ENCODE measurements at places on chromosomes 6 and 20.

- no peak for DNase-seq
Measured at GRCh38 chr20:52864916-52865605, 107.1 kb upstream of the TSHZ2 start.

DNA sequence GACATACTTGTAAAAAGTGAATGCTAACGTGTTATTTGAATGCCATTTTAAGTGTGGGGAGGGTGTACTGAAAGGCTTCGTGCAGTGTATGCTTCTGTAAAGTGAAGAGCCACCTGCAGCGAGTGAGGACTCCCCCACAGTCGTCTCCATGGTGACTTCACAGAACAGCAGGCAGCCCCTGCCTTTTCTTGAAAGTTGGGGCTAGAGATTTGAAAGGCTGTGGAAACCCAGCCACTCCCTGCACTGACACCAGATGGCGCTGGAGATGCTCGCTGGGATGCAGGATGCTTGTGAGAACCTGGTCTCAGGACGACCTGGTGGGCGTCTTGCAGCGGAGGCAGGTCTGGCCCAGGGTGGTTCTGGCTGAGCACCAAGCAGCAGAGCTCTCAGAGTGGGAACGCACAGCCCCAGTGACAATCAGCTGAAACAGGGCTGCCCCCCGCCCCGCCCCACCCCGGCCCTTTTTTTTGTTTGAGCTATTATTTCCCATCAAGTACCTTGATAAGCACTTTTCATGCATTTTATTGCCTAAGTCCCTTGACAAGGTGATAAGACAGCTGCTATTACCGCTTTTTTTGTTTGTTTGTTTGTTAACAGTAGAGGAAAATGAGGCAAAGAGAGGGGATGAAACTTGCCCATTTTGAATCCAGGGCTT lies 150.3 kb downstream of the SYCP2 start:
- DNase-seq: peak; percentile 80

GRCh38 chr20:341682-342081 lies 5.2 kb upstream of the NRSN2 start:
- DNase-seq: no peak

DNA sequence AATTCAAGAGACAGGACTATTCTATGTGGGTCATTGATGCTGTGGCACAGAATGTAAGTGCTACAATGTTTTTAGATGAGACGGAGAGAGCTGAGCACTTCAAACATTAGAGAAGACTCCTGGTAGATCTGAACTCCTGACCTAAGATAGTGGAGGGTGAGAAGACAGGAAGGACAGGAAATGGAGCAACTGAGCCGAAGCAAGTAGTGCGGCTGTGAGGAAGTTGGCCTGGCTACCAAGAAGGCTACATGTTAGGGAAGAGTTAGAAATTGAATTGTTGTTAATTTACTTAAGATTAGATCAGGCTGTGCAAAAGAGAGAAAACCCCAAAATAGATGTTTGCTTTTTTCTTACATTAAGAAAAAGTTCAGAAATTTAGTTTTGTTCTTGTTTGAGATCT lies 14.4 kb upstream of the MLIP start:
- no peak for DNase-seq

GRCh38 chr6:118650582-118651281 lies 659 bp downstream of the CEP85L start:
- DNase-seq: peak; percentile 22

GRCh38 chr20:42270539-42270938 lies 652.4 kb upstream of the CHD6 start:
- no peak for DNase-seq

DNA sequence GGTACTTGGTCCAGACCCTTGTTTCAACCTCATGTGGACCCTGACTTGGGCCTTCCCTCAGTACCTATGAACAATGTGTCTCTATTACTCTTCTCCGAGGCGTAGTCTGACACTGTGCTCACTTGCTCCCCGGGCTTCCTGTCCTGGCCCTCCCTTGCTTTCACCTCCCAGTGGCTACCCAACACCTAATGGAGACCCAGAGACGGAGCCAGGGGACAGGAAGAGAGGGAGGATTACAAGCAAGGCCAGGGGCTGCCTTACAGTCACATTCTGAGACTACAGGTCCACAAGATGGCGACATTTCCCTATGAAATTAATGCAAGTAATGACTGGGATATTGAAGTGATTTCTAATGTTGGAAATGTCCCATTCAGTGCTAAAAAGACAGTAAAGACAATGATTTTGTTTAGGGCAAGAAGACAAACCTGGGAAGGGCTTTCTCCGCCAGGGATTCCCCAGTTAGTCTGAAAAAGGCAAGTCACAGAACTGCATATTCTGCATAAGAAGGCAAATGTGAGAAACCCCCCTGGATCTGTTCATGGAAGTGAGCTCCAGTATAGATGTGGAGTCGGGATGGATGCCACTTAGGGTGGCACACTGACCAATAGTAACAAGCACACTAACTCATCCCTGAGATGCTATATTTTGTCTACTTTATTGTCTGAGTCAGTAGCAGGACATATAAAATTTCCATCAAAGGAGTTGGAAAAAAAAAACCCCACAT lies 44.0 kb upstream of the ZBTB24 start:
- peak; percentile 73 for DNase-seq

- DNase-seq: no peak
Measured at GRCh38 chr6:80333342-80333741, 226.9 kb downstream of the BCKDHB start.

GRCh38 chr6:8879334-8879733 lies 444.0 kb upstream of the SLC35B3 start:
- no peak for DNase-seq

Measured in cerebellar cortex (tissue), 1 donor.